ENCODE measurements at places on chromosomes 2 and 18. TPM values are rescaled to one million over a fixed set of nuclear protein-coding genes. Genes with fewer than 3 reads are reported as not detected.

Gene GPBAR1
- polyA plus RNA-seq = not detected

DNA sequence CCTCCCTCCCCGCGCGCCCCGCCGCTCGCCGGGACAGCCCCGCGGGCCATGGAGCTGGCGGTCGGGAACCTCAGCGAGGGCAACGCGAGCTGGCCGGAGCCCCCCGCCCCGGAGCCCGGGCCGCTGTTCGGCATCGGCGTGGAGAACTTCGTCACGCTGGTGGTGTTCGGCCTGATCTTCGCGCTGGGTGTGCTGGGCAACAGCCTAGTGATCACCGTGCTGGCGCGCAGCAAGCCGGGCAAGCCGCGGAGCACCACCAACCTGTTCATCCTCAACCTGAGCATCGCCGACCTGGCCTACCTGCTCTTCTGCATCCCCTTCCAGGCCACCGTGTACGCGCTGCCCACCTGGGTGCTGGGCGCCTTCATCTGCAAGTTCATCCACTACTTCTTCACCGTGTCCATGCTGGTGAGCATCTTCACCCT is 865 bp downstream of the GALR1 start:
- DNase-seq = no peak
- H3K36me3 ChIP-seq = no peaks in the 10 kb centered on the region
- H3K4me3 ChIP-seq = no peak overlapping the region
- no peak overlapping the region for H3K27ac ChIP-seq
- H3K4me1 ChIP-seq = peaks cover 10% of the 10 kb centered on the region
- H3K27me3 ChIP-seq = peaks cover 37% of the 10 kb centered on the region

Gene BZW1
- 234 TPM for polyA plus RNA-seq

DNA sequence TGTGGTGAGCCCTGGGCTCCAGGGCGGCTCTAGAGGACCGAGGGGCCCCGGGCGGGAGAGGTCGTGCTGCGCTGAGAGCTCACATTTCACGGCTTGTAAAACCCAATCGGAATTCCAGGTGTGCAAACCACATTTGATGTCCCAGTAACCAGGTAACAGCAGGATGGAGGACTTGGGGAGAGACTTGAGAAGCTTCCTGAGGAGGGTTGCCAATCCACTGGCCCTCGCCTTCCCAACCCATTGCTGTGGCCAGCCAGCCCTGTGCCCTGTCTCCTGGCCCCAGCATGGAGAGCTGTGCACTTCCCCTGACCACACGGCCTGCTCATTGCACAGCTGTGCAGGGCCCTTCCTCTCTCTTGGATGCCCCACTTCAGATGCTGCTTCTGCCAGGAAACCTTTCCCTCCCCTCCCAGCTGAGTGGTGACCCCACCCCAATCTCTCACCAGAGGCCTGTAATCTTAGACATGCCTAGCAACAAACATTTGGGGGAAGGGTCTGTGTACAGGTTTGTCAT is 39.6 kb downstream of the ASB1 start:
- H3K27me3 ChIP-seq = peaks cover 3% of the 10 kb centered on the region
- H3K27ac ChIP-seq = no peak overlapping the region
- DNase-seq = no peak
- no peaks in the 10 kb centered on the region for H3K36me3 ChIP-seq
- no peak overlapping the region for H3K4me3 ChIP-seq
- no peaks in the 10 kb centered on the region for H3K4me1 ChIP-seq

- no peak overlapping the region for H3K4me3 ChIP-seq
- no peaks in the 10 kb centered on the region for H3K36me3 ChIP-seq
- no peak for DNase-seq
Measured at GRCh38 chr18:62928326-62928725, 213.0 kb downstream of the PHLPP1 start.

- no peaks in the 10 kb centered on the region for H3K36me3 ChIP-seq
- no peak overlapping the region for H3K27ac ChIP-seq
- H3K27me3 ChIP-seq = peaks cover 2% of the 10 kb centered on the region
Measured at GRCh38 chr18:76525911-76526310, 30.9 kb upstream of the ZNF516 start.

Gene MC2R
- not detected for polyA plus RNA-seq

DNA sequence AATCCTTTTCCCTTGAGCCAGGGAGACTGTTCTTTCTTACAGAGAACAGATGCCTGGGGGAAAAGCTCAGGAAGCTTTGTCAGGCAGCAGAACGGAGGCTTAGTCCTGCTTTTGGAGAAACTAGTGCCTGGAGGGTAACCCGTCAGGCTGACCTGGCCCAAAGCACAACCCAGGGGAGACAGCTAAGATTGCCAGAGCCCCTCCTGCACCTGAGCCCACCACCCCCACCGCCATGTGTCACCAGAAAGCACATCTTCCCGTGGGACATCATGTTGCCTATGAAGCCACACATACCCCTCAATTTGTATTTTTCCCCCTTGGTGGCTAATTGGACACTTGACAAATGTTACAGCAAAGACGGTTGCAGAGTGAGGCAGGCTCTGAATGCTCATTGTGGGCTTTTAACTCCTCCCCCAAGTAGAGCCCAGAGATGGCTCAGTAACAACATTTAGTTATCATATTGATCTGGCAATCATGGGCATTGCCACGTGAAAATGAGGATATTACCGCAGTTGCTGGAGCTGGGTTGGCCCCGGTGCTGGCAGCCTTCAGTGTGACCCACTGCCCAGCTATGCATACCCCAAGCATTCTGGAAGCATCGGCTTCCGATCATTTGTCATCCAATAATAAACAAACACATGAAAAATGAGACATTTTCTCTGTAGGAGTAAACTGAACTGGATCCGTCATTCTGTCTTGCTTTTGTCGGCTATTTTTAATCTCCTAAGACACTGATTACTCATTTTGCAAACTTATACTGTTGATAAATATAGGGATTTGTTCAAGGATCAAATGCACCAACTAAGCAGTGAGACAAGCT is 229.5 kb downstream of the ATAD2B start:
- no peak overlapping the region for H3K4me3 ChIP-seq
- no peaks in the 10 kb centered on the region for H3K4me1 ChIP-seq
- H3K27ac ChIP-seq = no peak overlapping the region
- H3K27me3 ChIP-seq = no peaks in the 10 kb centered on the region
- H3K36me3 ChIP-seq = no peaks in the 10 kb centered on the region

GRCh38 chr2:205709319-205709718 is 27.0 kb downstream of the NRP2 start:
- H3K4me1 ChIP-seq = peaks cover 5% of the 10 kb centered on the region
- DNase-seq = no peak
- H3K36me3 ChIP-seq = no peaks in the 10 kb centered on the region
- H3K27ac ChIP-seq = no peak overlapping the region

DNA sequence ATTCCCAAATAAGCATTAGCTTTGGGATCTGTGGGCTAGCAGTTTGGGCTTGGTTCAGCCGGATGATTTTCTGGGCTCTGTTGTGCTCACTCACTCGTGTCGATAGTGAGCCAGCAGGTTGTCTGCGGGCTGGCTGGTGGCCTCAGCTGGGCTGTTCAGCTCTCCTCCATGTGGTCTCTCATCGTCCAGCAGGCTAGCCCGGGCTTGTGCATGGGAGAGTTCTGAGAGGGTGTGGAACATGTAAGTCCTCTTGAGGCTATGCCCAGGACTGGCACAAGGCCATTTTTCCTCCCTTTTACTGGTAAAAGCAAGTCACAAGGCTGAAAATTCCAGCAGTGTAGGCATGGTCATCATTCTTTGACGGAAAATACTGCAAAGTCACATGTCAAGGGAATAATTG is 38.5 kb downstream of the NTSR2 start:
- no peaks in the 10 kb centered on the region for H3K36me3 ChIP-seq
- H3K27me3 ChIP-seq = no peaks in the 10 kb centered on the region
- no peaks in the 10 kb centered on the region for H3K4me1 ChIP-seq
- H3K4me3 ChIP-seq = no peak overlapping the region

DNA sequence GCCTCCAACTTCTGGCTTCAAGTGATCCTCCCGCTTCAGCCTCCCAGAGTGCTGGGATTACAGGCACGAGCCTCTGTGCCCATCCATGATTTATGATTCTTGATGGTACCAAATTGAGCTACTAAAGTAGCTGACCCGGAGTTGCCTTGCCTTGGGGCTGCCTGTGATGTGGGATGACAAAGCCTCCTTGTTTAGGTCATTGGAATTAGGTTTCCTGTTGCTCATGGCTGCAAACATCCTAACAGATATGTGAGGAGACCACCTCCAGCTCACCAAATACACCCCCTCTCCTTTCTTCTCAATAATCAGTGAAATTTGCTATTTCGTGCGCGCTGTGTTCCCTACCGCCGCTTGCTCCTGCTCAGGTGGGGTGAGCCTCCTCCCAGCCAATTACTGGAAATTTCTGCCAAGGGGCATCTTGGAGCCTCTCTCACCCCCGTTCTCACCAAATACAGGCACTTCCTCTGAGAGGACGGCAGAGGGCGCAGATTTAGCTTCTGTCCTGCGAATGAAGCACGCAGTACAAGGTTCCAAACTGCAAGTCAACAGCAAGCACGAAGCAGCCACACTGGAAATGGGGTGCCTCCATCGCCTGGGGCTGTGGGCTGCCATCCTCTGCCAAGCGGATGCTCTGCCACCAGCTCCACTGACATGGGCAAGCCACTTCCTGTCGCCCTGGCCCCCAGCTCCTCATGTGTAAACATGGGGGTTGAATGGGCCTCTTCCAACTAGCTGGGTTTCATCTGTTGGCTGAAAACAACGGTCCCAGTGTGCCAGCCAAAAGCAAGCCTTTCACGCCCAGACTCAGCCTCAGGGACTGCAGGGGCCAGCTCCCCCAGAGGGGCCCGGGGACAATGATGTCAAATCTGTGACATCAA is 71.7 kb downstream of the NCAPH start:
- peak overlapping the region; percentile 58 for H3K4me3 ChIP-seq
- peaks cover 26% of the 10 kb centered on the region for H3K4me1 ChIP-seq
- no peaks in the 10 kb centered on the region for H3K27me3 ChIP-seq
- H3K36me3 ChIP-seq = no peaks in the 10 kb centered on the region

DNA sequence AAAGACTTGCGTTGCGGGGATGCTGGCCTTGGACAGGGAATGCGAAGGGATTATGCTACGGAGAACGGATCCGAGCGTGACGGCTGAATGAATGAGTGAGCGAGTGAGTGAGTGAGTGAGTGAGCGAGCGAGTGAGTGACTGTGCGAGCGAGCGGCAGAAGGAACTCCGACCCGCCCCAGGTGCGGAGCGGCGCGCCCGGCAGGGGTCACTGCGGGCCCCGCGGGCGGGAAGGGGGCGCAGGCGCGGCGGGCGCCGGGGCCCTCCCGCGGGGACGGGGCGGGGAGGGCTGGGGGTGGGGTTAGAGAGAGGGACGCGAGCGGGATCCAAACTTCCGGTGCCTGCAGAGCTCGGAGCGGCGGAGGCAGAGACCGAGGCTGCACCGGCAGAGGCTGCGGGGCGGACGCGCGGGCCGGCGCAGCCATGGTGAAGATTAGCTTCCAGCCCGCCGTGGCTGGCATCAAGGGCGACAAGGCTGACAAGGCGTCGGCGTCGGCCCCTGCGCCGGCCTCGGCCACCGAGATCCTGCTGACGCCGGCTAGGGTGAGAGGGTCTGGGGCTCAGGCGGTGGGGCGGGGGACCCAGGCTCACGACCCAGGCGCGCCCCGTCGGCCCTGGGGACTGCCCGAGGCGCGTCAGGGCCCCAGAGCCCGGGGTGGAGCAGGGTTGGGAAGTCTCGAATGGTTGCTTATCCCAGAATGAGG is at the start of gene ITM2C:
Gene ITM2C (plus strand): TSS at position 338 of the 702 bp plus-strand sequence. CDS start 84 bp downstream, at position 422.
- peak; percentile 68 for DNase-seq
- H3K27ac ChIP-seq = peak within 1 kb of the TSS; percentile 57
- H3K4me1 ChIP-seq = peaks cover 46% of the 10 kb centered on the region
- peak within 1 kb of the TSS; percentile 70 for H3K4me3 ChIP-seq

GRCh38 chr2:81097361-81097760 is 792.8 kb upstream of the LRRTM1 start:
- no peaks in the 10 kb centered on the region for H3K27me3 ChIP-seq
- H3K27ac ChIP-seq = no peak overlapping the region
- no peak for DNase-seq
- H3K4me1 ChIP-seq = no peaks in the 10 kb centered on the region
- H3K4me3 ChIP-seq = no peak overlapping the region
- no peaks in the 10 kb centered on the region for H3K36me3 ChIP-seq

DNA sequence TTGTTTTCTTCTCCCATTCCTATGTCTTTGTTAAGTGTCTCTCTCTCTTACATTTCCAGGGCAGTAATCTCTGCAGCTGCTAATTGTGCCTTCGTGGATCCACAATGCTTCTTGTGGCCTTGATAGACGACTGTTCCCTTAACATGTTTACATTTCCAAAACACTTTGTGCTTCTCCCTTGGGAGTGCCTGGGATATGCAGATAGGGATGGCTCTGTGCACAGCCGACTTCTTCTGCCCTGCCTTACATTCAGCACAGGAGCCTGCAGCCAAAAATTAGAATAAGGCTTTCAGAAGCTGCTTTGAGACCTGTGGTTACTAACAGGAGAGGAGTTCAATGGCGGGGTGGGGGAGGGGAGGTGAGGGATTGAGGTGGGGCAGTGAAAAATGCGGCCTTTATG is 328.9 kb downstream of the TDRD15 start:
- no peaks in the 10 kb centered on the region for H3K4me1 ChIP-seq
- no peak overlapping the region for H3K4me3 ChIP-seq
- no peaks in the 10 kb centered on the region for H3K36me3 ChIP-seq
- H3K27ac ChIP-seq = no peak overlapping the region
- no peak for DNase-seq
- H3K27me3 ChIP-seq = no peaks in the 10 kb centered on the region

DNA sequence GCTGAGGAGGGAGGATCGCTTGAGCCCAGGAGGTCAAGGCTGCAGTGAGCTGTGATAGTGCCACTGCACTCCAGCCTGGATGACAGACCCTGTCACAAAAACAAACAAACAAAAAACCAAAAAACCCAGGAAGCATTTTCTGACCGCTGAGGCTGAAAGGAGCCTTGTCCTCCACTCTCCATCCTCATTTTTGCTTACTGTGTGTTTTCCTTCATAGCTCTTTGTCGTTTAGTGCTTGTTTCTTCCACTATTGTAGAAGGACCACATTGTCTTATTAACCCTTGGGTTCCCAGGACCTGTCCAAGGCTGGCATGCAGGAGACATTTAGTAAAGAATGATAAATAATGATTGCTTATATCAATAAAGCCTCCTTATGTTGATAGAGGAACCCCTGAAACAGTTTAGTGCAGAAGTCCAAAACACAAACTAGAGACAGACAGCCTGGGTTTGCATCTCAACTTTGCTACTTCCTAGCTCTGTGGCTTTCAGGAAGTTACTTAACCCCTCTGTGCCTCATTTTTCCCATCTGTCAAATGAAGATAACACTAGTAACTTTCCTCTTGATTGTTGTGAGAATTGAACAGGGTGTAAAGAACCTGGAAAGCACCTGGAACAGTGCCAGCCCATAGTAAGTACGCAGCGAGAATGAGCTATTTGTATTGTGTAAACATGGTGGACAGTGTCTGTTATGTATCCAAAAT is 126.0 kb downstream of the LPIN1 start:
- H3K27ac ChIP-seq = no peak overlapping the region
- no peak overlapping the region for H3K4me3 ChIP-seq
- H3K36me3 ChIP-seq = no peaks in the 10 kb centered on the region
- H3K27me3 ChIP-seq = no peaks in the 10 kb centered on the region

Gene DLX2
- not detected for polyA plus RNA-seq

DNA sequence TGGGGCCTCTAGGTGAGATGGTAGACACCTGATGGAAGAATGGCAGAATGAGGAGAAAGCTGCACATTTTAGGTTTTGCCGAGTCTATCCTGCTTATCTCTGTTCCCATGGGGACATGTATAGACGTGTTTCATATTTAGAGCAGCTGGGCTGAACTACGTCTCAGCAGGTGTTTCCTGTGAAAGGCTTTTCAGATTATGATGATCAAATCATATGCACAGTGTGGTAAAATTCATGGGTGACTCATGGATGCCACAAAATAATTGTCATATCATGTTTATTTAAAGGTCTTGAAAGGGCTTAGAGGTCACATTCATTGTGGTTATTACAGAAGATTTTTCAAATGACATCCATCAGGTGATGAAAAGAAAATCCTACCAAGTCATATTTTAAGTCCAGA is 90.5 kb downstream of the ICOS start:
- H3K4me1 ChIP-seq = peaks cover 18% of the 10 kb centered on the region
- peak; percentile 29 for DNase-seq
- no peaks in the 10 kb centered on the region for H3K36me3 ChIP-seq
- no peaks in the 10 kb centered on the region for H3K27me3 ChIP-seq
